ENCODE measurements at places on chromosomes 7 and 10.
A peak's percentile ranks its signal among the peaks of the same experiment; 100 is the strongest.

GRCh38 chr10:132094581-132095234, 29.0 kb downstream of the JAKMIP3 start:
- peak; percentile 30 for DNase-seq

GRCh38 chr10:51659344-51659743, 40.1 kb downstream of the CSTF2T start:
- no peak for DNase-seq

DNA sequence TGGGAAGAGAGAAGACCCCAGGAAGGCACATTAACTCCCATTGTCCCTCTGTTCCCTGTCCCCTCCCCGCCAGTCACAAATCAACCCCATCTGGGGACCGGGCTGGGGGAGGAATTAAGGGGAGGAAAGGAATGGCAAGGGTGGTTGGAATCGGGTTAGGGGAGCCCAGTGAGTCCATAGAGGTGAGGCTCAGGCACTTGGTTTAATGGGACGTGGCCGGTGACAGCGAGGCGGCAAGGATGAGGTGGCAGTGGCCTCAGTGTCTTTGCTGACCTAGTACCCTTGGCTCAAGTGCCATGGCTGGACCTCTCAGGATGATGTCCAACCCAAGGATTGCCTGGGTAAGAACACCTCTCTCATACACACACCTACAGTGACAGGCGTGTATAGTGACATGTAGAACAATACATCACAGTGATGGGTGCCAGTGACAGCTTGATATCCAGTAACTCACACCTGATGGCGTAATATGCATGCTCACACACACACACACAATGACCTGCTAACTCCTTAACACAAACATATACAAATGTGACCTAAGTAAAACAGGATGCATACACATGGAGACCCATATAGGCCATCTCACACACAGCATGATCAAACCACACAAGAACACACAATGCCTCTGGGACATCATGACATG, 12.3 kb downstream of the KCNIP2 start:
- DNase-seq: no peak

GRCh38 chr7:100430493-100431285, 1.1 kb downstream of the MEPCE start:
- no peak for DNase-seq

GRCh38 chr10:93841961-93842360, 51.8 kb upstream of the SLC35G1 start:
- no peak for DNase-seq

DNA sequence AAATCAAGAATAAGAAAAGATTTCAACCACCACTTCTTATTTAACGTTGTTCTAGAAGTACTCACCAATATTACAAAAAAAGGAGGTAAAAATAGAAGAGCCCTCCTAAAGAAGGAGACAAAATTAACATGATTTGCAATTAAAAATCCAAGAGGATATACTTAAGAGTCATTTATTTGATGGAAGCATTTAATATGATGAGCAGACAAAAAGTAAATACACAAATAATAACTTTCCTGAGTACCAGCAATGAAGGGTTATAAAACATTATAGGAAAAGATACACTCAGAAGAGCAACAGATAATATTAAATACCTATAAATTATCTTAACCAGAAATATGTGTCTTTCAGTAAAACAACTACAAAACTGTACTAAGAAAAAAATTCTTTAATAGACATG, 106.9 kb upstream of the STK17A start:
- DNase-seq: no peak

All from NCI-H748 treated with DMSO at 0.1 percent for 48 hours (cell line).